Stimulated activated CD8-positive, alpha-beta memory T cell treated with anti-CD3 and anti-CD28 coated beads, Interleukin-7, amount 100 ng/mL, for 24 hours (primary cell): ENCODE measurements at places on chromosomes 11 and 22.

DNA sequence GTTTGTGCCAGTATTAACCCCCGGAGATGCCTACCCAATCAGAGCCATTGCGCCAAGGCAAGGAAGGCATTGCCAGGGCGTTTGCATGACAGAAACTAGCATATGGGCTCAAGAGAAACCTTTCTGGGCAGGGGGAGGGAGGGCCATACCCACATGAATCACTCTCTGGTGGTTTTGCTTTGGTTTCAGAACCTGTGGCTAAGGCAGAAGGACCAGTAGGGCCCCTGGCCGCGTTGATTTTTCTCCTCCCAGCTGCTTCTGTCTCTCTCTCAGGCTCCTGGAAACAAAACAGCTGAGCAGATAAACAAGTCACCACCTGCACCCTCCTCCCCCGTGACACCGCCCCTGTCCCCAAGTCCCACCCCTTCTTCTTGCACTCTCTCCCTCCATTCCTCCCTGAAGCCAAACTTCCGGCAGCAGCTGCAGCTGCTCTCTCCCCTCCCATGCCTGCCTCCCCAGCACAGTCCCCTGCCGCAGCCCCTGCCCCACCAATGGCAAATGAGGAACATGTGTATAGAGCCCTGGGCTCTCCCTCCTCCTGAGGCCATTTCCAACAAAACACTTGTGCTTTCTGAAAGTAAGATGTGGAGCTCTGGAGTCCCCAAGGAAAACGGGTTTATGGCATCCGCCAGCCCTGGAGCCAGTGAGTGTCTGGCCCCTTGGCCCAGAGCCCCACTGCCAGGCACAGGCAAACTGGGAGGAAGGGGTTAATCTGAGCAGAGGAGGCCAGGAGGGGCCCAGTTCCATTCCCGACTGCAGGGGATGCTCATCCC lies 39.0 kb upstream of the ADA2 start:
- peak; percentile 26 for DNase-seq

GRCh38 chr22:23403152-23403719 lies 176.9 kb downstream of the IGLL1 start:
- no peak for DNase-seq

DNA sequence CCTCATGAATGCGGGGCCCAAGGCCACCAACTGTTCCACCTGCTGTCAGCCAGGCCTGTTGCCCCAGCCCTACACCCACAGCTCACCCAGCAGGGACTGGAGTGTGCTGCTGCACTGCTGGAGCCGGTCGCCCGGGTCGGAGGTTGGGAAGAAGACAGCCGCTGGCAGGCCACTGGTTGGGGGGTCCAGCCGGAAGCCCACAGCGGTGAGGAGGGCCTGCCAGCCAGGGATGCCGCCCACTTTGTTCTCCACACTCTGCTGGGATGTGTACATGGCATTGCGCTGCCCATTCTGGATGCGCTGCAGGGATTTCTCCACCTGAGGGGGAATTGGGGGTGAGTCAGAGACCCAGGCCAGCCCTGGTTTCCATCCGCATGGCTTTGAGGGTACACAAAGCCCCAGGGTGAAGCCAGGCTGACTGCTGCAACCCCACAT lies 74.2 kb upstream of the PITPNB start:
- no peak for DNase-seq

- no peak for DNase-seq
Observed at GRCh38 chr11:106840947-106841346, 177.3 kb downstream of the GUCY1A2 start.

- no peak for DNase-seq
Observed at GRCh38 chr11:127844876-127845275, 742.5 kb downstream of the ETS1 start.

DNA sequence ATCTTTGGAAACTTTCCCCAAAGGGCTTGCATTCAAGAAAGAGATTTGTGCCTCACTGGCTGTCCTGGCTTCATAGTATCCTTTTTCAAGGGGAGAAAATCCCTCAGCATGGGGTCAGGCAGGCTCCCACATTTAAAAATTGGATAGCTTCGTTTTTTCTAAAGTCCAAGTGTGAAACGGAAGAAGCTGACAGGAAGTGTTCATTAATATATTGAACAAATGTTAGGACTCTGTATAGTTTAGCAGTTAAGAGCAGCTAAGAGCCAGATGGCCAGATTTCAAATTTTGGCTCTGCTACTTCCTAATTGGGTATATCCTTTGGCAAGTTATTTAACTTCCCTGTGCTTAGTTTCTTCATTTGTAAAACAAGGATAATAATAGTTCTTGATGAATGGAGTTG lies 354.9 kb upstream of the FAT3 start:
- DNase-seq, result no peak

DNA sequence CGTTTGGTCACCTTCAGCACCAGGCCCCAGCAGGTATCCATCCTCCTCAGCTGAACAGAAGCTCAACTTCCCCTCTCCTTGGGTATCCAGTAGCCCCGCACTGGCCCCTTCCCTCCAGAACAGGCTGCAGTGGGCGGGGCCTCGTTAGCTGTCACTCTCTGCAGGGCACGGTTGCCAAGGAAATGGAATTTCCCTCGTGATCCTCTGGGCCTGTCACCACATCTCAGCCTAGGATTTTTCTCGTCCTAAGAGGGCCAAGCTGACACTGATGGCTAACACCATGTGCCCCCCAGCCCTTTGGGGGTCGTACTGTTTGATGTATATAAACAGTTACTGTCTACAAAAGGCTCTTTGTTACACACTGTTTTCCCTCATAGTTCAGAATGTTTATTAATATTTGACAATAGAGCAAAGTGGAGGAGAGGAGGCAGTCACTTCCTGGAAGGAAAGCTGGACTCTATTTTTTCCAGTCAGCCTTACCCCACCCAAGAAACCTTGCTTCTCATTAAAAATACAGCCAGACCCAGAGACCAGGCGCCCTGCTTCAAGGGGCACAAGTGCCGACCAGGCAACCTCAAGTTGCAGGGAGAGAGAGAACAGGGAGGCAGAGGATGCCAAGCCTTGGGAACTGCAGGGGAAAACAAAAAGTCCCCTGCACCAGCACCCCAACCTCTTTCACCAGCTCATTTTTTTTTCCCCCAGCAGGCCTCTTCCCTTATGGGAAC lies 44.5 kb downstream of the FEZ1 start:
- DNase-seq, result no peak

GRCh38 chr22:41770715-41771468 lies 29.6 kb upstream of the CCDC134 start:
- no peak for DNase-seq

DNA sequence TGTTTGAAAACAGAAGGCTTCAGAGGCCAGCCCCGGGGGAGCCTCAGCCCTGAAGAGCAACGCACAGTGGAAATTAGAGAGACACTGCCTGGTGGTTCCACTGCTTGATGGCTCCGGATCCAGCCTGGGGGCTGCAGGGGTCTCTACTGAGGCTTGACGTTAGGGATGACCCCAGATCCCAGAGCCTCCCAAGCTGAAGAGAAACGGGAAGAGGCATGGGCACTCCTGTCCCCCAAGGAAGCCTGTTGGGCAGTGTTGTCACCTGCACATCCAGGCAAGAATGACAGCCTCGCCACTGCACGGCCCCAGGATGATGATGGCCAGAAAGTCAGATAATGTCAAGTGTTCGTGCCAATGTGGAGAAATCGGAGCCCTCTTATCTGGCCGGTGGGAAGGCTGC lies 56.8 kb upstream of the FGF3 start:
- DNase-seq, result no peak

DNA sequence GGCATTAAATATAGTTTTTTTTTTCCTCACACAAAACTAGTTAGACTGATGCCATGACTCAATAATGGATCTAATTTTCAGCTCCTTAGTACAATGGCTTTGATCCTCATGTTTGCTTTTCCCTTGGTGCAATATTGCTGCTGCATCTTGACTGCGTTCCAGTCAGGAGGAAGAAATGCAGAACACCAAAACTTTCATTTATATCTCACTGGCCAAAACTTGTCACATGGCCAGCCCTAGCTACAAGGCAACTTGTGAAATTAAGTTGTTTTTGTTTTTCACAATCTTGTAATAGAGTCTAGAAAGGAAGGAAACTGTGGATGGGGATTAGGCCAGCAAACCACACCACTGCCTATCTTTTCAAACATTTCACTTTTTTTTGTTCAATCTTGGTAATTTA lies 36.7 kb downstream of the SMC1B start:
- DNase-seq, result no peak

DNA sequence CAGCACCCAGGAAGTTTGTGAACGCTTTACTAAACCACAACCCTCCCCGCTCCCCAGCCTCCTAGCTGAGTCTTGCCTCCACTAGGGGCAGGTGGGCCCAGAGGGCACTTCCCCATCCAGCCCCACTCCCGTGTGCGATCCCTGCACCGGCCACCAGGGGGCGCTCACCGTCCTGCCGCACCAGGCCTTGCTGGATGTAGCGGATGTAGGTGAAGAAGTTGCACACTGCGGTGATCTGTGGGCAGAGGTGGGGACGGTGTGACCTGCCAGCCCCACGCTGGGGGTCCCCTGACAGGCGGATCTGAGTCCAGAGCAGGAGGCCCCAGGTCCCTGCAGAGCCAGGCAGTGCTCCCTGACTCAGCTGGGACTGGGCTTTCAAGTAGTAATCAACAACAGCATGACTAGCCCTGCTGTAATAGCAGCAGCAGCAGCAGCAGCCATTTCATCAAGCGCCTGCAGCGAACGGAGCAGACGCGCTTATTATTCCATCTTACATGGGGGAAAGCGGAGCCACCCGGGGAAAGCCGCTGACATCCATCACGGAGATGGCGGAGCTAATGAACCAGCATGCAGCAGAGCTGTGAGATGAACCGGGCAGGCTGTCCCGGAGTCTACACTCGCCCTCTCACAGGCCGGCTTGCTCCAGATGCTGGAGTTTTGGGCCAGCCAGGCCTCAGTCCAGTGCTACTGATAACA lies 7.9 kb upstream of the FADS3 start:
- peak; percentile 90 for DNase-seq

DNA sequence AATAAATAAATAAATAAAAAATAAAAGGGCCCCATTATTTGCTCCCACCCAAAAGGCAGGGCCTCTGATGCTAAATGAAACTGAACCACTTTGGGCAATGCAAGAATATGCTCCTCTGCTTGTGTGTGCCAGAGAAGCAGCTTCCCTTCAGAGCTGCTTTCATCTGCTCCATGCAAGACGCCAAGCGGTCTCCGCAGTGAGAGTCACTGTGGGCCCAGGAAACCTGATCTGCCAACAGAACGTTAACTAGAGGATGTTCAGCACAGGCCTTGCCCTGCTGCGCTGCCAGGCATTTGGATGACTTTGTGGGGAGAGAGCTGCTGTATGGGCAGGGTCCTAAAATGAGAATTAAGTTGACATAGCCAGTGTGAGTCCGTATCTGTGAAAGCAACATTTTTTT lies 43.7 kb upstream of the APOA1 start:
- DNase-seq, result no peak

- no peak for DNase-seq
Observed at GRCh38 chr11:69557266-69557665, 75.8 kb downstream of the LINC01488 start.

- no peak for DNase-seq
Observed at GRCh38 chr11:10695833-10696232, 2.3 kb upstream of the IRAG1 start.

GRCh38 chr22:19760058-19760950 lies at the start of gene TBX1:
TBX1 (plus strand) TSS chr22:19760778; CDS start chr22:19760844, 66 bp downstream.
- DNase-seq, result no peak

DNA sequence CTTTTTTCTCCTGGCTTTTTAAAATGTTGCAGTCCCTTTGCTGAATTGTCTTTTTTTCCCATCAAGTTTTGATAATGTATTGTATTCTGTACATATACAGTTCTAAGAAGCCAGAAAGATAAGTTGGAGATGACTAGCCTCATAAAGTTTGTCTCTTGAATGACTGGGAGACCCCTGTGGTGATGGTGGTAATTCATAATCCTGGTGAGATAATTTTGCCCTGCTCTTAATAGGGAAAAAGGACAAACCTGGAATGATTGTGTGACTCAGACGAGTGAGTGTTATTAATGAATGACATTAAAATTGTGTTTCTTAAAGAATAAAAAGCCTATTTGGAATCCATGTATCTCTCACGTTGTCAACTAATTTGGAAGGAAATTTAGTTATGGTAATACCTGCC lies 1.2 kb downstream of the HIKESHI start:
- no peak for DNase-seq

DNA sequence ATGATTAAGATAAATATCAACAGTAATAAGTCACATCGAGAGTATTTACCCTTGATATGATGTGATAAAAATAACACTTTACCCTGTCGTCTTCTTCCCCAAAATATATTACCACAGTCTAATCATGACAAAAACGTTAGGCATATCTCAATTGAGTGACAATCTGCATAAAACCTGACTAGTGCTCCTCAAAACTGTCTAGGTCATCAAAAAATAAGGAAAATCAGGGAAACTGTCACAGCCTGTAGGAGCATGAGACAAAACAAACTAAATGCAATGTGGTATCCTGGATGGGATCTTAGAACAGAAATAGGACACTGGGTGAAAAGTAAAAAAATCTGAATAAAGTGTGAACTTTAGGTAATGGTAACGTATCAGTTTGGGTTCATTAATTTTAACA lies 19.4 kb upstream of the ANO5 start:
- DNase-seq, result no peak

- no peak for DNase-seq
Observed at GRCh38 chr11:5242933-5243815, 6.5 kb downstream of the HBG1 start.

DNA sequence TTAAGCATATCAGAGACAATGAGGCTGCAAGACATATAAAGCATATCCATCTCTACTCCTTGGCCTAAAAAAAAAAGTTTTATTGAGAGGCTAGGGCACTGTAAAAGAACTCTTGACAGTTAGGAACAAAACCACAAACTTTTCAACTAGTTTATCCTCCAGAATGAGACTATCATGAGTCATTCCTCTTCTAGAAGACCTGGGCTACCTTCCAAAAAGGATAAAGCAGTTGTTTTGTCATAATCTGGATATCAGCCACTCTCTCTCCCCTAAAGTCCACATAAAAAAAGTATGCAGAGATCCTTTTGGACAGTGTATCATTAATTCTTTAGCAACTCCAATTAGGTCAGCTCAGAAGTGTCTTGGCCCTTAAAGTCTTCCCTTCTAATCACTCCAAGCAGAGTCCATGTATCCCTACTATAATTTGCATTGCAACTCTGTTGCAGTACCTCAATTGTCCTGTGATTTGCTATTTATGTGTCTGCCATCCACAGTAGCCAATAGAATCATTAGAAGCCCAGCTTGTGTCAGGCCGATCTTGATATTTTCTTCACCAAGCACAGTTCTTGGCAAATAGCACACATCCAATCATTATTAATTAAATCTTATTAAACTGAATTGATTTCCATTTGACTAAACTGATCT lies 10.4 kb downstream of the OR51T1 start:
- no peak for DNase-seq

DNA sequence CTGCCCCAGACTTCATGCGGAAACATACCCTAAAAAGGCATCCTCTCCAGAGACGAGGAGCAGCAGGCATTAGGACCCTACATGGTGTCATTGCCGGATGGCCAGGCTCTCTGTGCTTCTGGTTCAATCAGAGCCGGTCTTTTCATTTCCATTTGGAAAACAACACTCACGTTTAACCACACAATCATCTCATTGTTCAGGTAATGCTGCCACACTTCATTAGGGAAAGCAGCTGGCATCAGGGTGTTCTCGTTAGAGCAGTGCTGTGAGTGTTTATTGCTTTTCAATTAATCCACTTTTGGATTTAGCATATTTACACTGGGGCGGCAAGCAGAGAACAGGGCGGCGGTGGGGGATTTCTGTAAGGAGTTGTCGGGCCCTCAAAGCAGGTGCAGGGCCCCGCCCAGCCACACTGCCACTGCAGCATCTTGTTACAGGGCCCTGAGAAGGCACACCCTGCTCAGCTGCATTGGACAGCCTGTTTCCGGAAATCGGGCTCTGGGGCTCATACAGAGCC lies 338.6 kb downstream of the SHANK2 start:
- no peak for DNase-seq

- DNase-seq, result no peak
Observed at GRCh38 chr11:77619576-77620198, 17.9 kb downstream of the CLNS1A start.
